ENCODE measurements at places on chromosomes 16 and 17.

DNA sequence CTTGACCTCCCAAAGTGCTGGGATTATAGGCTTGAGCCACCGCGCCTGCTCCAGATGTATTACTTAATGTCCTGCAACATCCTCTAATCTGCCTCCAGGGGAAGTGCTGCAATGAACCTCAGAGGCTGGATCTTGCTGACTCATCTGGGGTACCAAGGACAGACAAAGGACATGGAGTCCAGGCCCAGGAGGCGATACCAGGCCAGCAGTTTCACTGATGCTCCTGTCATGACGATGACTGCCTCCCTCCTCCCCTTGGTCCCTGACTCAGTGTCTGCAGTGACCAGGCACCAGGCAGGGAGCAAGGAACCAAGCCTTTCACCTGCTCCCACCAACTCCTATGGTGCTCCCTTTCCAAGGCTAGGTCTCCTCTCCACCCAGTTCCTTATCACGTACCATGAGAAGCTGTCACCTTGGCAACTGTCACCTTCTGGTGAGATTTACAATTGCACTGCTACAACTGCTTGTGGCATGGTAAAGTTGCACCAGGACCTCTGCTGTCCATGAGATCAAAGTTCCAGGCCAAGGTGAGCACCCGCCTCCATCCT is 21.6 kb upstream of the PHOSPHO1 start:
- no peak for DNase-seq

- DNase-seq = no peak
Observed at GRCh38 chr17:45440161-45440778, 7.6 kb upstream of the ARHGAP27 start.

- no peak for DNase-seq
Observed at GRCh38 chr17:82383411-82383810, 11.8 kb downstream of the UTS2R start.

DNA sequence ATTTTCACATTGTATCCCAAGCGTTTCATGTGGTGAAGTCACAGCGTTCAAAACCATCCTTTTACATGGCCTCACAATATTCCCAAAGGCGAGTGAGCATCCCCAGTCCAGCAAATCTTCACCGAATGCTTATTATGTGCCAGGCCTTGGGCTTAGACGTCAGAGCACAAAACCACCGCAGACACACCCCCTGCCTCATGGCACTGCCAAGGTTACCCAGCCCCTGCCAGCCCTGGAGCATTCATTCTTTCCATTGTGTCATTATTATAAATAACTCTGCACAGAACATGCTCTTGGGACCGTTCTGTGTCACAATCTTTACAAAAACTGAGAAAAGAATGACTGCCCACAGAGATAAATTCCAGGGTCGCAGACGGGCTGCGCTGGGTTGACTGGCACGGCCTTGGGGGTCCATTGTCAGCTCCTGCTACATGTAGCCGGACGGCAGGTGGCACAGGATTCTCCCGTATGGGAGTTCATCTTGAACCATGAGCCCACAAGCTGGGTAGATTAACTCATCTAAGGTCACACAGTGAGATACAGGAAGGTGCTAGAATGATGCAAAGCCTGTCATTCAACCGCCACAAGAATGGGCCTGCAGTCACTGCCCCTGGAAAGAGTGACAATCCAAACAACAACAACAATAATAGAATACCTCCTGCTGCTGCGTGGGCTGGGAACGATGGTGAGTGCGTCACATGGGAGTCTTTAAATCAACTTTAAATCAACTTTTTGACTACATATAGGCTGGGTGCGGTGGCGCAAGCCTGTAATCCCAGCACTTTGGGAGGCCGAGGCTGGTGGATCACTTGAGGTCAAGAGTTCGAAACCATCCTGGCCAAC is 4.5 kb upstream of the NECAB2 start:
- DNase-seq = no peak

DNA sequence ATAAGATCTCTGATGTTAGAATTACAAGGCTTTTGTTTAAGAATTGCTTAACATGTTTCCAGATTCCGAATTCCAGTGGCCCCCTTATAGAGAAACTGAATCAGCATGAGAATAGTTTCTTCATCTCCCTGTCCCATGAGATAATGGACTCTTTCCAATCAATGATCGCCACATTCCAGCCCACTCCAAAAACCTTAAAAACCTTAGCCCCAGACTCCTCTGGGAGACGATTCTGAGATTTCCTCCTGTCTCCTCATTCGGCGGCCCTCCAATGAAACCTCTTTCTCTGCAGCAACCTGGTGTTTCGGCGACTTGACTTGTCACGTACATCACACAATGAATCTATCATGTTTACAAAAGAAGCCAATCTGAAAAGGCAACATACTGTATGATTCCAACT is 197.1 kb upstream of the PSMD7 start:
- no peak for DNase-seq

DNA sequence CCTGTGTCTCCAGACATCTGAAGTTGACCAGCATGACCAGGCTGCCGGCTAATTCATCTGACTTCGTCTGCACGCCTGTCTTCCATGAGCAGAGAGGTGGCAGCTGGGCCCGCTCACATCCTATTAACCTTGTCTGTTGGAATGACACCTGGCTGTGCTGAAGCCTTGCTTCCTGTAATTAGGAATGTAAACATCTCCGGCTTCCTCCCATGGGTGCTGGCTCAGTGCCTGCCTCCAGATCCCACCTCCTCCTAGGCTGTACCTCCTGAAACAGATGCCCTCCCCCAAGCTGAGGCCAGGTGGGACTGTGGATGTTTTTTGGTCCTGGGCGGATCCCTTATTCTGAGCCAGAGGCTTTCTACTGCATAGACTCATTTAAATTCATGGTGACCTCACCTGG is 296.3 kb downstream of the HS3ST4 start:
- DNase-seq = no peak

DNA sequence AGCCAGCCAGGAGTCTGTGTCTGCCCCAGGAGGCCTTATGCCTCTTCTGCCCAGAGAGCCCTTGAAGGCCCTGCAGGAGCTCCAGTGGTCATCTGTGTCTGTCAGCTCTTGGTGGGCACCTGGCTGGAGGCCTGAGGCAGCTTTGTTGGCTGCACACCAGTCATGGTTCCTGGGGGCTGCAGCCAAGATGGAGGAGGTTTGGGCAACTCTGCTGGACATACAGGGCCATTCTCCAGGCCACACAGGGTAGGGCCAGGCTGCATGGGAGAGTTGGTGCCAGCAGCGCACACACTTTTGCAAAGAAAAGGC is 29.4 kb downstream of the B9D1 start:
- no peak for DNase-seq

DNA sequence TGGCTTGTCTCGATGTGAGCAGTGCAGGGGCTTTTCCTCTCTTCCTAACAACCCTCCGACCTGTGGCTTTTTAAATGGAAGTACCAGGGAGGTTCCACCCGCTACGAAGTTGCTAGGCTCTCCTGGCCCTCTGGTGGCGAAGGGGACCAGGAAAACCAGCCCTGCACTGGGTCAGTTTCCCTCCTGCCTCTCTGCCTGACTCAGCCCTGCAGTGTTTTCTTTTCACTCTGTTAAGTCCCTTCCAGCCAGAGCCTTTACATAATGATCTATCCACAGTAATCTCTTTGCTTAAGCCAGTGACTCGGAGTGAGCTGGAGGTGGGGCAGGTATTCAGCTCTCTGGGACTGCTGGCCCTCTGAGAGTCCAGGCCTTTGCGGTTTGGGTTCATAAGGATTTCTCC is 331.3 kb upstream of the EEF2KMT start:
- DNase-seq = no peak
